ENCODE measurements at places on chromosomes 3 and 15. TPM values are rescaled to one million over a fixed set of nuclear protein-coding genes. Genes with fewer than 3 reads are reported as not detected.
A peak's percentile ranks its signal among the peaks of the same experiment; 100 is the strongest.

The EXD1 gene
- 0.22 TPM for total RNA-seq

The AAGAB gene
- 13.6 TPM for total RNA-seq

- DNase-seq = no peak
- no peaks in the 10 kb centered on the region for H3K4me1 ChIP-seq
- no peaks in the 10 kb centered on the region for H3K36me3 ChIP-seq
- H3K4me3 ChIP-seq = no peak overlapping the region
- no peak overlapping the region for H3K27ac ChIP-seq
Measured at GRCh38 chr3:52093756-52094545, 37.6 kb upstream of the DUSP7 start.

The FAM131A gene
- 6.5 TPM for total RNA-seq

The CYP1A2 gene
- total RNA-seq = 97.1 TPM

GRCh38 chr3:113663324-113663750 lies 33.1 kb downstream of the USF3 start:
- no peak for DNase-seq
- H3K36me3 ChIP-seq = peaks cover 10% of the 10 kb centered on the region
- no peaks in the 10 kb centered on the region for H3K27me3 ChIP-seq
- no peaks in the 10 kb centered on the region for H3K4me1 ChIP-seq
- H3K27ac ChIP-seq = peak overlapping the region; percentile 89

The SLC24A5 gene
- total RNA-seq = not detected

DNA sequence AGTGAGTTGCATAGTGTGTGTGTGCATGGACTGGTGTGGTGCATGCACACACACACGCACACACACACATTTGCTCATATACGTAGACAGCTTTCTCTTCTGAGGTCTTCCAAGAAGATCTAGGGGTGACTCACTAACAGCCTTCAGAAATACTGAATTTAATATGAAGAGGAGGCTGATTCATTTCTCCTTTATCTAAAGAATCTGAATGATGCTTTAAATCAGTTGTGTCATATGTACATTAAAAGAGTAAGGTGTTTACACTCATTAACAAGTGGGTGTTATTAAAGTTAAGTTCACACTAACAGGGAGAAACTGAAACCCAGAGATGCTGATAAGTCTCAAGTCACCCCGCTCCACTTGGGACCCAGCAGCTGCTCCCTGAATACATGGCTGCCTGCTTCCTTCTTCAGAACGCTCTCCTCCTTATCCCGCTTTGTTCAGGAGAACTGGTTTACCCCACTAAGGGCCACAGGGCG lies 22.0 kb downstream of the TMPRSS7 start:
- no peaks in the 10 kb centered on the region for H3K27me3 ChIP-seq
- no peak overlapping the region for H3K4me3 ChIP-seq
- DNase-seq = no peak
- no peaks in the 10 kb centered on the region for H3K36me3 ChIP-seq
- no peak overlapping the region for H3K27ac ChIP-seq
